Right ventricle myocardium inferior (tissue), 1 donor: ENCODE measurements at places on chromosomes 7 and 10. TPM values are rescaled to one million over a fixed set of nuclear protein-coding genes. Genes with fewer than 3 reads are reported as not detected.

- DNase-seq, result no peak
Measured at GRCh38 chr7:22386865-22387264, 29.9 kb upstream of the RAPGEF5 start.

- DNase-seq, result no peak
Measured at GRCh38 chr10:17954861-17955260, 3.1 kb downstream of the SLC39A12 start.

DNA sequence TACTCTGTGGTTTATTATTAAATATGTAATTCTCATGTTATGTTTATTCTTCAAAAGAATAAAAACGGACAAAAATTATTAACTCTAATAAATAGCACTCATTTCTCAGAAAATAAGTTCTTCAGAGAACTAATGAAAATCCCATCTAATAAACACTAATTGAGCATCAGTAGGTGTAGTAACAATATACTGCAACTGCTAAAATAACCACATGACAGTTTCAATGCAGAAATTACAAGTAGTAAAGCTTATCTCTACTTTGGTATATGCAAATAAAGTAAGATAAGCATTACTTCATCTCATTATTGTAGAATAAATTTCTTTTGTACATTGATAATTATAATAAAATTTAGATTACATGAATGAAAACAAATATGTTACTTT is 56.4 kb upstream of the DKK1 start:
- DNase-seq, result no peak

- DNase-seq, result no peak
Measured at GRCh38 chr10:99460070-99460469, 29.6 kb upstream of the GOT1 start.

DNA sequence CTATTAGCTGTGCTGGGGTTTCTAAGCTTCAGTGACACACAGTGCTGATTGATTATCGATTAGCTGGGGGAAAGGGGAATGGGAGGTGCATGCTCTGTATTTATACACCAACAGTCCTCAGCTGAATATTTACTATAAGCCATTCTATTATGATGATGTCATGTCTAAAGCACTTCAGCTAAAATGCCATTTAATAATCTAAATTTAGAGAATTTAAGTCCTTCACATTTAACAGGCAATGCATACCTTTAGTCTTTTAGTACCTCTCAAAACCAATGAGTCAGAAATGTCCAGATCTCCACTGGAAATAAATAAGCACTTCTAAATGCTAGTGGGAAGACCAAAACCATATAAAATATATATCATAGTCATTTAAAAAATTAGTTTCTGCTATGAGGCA is 24.6 kb downstream of the RPP38 start:
- no peak for DNase-seq

- no peak for DNase-seq
Measured at GRCh38 chr10:33414841-33415240, 80.4 kb upstream of the NRP1 start.

- no peak for DNase-seq
Measured at GRCh38 chr10:119602241-119603095, 5.7 kb upstream of the TIAL1 start.

GRCh38 chr7:117015258-117016184 is 62.2 kb downstream of the ST7 start:
- DNase-seq, result no peak

DNA sequence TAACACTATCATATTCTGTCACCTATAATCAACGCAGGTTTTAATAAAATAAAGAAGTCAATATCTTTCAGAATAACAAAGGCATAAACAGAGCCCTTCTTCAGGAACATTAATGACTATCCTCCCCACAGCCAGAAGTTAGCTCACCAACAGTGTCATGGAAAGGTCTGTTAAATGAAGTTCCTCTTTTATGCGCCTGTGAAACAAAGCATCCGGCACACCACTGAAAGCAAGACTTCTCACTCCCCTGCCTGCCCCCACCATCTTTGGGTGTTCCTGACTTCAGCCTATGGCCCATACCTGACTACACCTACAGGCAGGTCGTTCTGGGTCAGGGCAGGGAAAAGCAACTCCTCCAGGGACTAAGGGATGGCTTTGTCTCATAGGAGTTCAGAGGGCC is 205.4 kb downstream of the FANK1 start:
- no peak for DNase-seq

DNA sequence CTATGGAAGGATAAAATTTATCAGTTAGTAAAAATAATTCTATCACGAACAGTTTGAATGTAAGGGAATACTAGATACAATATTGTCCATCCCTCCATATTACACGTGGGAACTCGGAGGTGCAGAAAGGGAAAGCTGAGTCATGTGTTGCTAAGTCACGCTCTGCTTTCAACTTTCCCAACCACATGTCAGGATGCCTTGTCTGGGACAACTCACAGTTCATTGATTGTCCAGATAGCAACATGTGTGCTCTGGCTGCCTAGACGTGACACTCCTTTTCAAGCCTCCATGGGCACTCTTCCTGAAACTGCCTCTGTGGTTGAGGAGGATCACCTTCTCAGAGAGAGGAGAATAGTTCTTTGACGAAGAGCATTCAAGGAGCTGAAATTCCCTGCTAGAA is 808.1 kb downstream of the GRID1 start:
- no peak for DNase-seq

- DNase-seq, result no peak
Measured at GRCh38 chr7:105800849-105801534, 75.4 kb downstream of the ATXN7L1 start.

DNA sequence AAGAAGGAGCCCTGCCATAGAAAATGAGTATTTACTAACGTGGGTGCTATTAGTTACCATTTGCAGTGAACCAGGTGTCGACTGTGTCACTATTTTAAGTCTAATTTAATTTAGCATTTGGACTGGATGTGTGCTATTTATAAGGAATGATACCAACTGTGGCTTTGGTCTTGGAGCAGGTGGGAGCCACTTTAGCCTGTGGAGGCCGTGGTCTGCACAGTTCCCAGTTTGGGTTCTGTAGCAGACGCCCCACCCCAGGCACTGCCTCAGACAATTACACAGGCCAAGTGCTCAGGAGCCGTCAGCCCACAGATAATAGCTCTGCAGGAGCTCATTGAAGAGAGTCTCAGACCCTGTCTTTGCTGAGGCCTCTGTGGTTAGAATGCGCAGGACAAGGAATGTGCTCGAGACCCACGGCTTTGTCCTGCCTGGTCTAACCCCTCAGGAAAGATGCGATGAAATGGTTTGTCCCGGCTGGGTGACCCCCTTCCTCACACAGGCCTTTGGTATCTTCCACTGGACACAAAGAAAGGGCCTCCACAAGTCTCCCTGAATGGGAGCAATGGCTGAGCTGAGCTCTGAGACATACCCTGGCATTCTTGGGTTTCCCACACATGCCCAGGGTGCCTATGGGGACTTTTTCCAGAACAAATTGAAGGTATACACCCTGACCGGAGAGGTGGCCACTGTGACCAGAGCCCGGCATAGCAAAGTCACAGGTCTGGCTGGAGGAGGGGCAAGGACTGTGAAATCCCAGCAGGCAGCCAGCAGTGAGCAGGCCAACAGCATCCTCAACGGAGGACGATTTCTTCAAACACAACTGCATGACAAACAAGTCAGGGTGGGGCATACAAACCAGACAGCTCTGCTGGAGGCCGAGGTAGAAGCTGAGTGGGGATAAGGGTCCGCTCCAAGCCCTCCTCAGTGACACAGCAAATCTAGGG is 251.2 kb downstream of the ARHGAP12 start:
- no peak for DNase-seq

DNA sequence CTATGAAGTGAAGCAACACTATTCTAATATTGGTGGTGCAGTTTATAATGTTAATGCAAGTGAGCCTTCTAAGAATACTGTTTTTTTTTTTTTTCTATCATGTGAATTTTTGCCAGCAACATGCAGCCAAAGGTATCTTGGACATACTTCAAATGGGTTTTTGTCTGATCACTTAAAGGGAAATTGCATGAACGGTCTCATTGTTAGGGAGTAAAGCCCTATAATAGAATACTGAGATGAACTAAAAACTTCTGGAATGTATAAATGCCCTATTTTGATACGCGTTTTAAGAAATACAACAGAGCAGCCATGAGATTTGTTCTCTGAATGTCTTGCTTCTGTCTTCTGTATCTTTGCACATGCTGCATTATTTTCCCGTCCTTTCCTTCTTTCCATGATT is 10.5 kb upstream of the MDFIC start:
- DNase-seq, result no peak

- DNase-seq, result no peak
Measured at GRCh38 chr7:116979430-116979829, 26.1 kb downstream of the ST7 start.

- no peak for DNase-seq
Measured at GRCh38 chr10:8402576-8402975, 348.1 kb downstream of the GATA3 start.

GRCh38 chr10:46548498-46549090 is 7.9 kb downstream of the GPRIN2 start:
- DNase-seq, result peak; percentile 62

GRCh38 chr10:98265403-98266378 is 2.3 kb downstream of the LOXL4 start:
- DNase-seq, result no peak

GRCh38 chr10:5890452-5890915 is 441 bp downstream of the FBH1 start:
- no peak for DNase-seq

GRCh38 chr10:43906490-43906889 is 257.8 kb upstream of the ZNF32 start:
- no peak for DNase-seq

GRCh38 chr7:38833329-38833728 is 75.7 kb downstream of the VPS41 start:
- DNase-seq, result no peak

DNA sequence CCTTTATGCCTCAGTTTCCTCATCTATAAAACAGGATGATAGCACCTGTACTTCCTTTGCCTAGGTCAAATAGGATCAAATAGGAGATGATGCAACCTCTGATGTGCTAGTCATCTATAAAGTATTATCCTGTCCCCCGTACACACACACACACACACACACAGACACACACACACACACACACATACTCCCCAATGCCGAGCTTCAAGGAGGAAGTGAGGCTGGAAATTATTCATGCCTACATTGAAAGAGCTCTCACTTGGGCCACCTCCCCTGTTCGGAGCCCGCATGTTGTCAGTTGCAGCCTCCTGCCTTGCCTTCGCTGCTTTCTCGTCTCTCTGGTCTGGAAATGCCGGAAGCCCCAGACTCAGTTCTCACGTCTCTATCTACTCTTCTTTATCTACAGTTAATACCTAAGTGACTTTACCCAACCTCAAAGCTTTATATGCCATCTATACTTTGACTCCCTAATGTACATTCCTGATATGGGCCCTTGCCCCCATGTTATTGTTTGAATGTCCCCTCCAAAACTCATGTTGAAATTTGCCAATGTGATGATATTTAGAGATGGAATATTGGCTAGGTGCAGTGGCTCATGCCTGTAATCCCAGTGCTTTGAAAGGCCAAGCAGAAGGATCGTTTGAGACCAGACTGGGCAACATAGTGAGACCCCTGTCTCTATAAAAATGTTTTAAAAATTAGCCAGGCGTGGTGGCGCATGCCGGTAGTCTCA is 6.9 kb upstream of the UBE2H start:
- DNase-seq, result no peak

DNA sequence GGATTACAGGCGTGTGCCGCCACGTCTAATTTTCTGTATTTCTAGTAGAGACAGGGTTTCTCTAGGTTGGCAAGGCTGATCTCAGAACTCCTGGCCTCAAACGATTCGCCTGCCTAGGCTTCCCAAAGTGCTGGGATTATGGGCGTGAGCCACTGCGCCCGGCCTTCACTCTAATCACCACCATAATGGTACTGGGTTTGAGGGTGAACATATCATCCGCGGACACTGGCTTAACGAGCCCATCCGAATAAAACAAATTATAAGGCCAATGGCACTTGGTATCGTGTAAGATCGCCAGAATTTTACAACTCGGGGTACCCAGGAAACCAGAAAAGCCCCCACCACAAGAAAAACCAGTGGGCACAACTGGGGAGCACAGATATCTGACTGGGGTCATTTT is 580 bp downstream of the FAM200A start:
- no peak for DNase-seq

- DNase-seq, result no peak
Measured at GRCh38 chr10:101388676-101389276, 34.8 kb downstream of the BTRC start.

DNA sequence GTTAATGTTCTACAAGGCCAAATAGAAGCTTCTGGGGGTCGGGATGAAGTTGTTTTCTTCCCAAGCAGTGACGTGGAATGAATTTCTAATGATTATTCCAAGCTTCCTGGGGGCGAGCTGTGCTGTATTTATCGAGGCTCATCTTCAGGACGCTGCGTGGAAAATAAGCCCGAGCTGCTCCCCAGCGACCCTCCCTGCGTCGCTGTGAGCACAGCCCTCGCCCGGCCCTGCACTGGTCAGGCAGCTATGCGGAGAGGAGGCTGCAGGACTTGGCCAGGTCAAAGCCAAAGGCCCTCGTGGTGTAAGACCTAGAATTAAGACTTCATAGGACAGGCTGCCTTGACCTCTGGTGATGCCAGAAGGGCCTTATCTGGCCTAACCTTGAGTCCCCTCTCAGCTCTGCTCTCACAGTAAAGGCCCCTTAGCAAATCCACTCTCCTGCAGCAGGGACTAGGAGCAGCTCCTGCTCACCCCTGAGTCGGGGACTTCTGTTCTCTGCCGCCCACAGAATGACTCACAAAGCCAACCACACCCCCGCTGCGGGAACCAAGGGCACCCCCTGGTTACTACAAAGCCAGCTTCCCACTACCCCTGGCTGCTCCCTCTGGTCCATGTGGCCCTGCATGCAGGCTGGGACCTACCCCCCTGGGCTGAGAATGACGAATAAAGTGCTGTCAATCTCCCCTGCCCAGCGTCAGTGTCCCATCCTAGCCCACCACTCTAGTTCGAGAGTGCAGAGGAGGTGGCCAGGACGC is 501.6 kb downstream of the TCERG1L start:
- no peak for DNase-seq

GRCh38 chr10:113409175-113409574 is 143.7 kb upstream of the HABP2 start:
- no peak for DNase-seq

DNA sequence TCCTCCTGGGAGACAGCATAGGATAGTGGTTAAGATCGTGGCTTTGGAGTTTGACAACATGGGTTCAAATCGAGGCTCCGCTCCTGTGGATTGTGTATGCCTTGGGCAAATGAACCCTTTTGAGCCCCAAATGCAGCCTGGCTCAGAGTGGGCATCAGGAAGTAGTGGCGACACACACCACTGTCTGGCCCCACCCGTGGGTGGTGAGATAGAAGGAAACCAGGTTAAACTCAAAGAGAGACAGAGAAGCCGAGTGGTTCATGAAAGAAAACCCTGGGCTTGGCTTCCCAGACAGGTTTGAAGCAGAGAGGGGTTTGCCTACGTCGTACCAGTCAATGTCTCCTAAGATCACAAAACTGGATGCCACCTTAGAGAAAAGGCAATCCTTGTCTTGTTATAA is 57.7 kb downstream of the PRTFDC1 start:
- DNase-seq, result no peak

ABCA13 gene
- total RNA-seq, result not detected

OR13A1 gene
- total RNA-seq, result not detected

MYO1G gene
- total RNA-seq, result 1.9 TPM

CYTH3 gene
- total RNA-seq, result 30.3 TPM

CLCN1 gene
- total RNA-seq, result not detected

SLC26A4 gene
- 0.27 TPM for total RNA-seq

COL28A1 gene
- 5.6 TPM for total RNA-seq

OR6B1 gene
- total RNA-seq, result not detected

AKR1C2 gene
- 29.7 TPM for total RNA-seq

CDNF gene
- total RNA-seq, result 1.9 TPM

PHKG1 gene
- 31.2 TPM for total RNA-seq

RELN gene
- total RNA-seq, result 0.62 TPM

CTTNBP2 gene
- total RNA-seq, result 1.5 TPM
